Activated CD8-positive, alpha-beta memory T cell treated with anti-CD3 and anti-CD28 coated beads for 1 hour (primary cell): ENCODE measurements at places on chromosomes 6 and 20.

GRCh38 chr20:38649275-38649891 lies 47.8 kb downstream of the ARHGAP40 start:
- no peak for DNase-seq

DNA sequence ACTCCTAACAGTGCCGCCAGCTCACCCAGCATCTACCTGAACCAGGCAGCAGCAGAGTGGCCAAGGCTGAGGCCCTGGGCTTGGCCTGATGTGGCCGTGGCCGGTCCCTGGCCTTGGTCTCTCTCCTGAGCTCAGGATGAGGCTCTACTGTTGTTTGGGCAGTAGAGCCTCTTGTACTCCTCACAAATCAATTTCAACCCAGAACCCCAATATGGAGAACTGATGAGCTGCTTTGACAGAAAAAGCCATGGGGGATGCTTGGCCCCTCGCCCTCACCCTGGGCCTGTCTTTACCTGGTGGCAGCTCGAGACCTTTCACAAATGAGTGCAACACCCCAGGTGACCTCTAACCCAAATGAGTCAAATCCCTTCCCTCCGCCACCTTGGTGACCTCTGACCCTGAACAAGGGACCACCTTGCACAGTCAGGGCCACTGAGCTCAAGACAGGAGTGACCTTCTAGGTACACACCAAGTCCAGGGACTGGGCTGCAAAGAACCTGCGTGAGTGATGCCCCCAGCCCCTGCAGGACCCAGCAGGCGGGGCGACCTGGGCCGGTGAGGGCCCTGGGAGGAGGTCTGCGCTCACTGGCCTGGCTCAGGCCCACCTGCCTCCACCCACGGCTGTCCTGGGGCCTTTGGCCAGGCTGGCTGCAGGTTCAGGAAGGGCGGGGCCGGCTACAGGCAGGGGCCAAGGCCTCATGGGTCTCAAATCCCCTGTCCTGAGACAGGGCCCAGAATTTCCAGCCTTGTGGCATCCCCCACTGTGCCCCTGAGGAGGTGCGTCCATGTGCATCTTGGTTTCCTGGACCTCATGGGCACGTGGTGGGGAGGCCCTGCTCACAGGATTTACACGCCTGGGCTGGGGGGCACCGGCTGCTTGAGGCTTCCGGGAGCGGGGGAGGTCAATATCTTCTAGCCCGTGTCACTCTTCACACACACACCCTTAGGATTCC lies 30.2 kb downstream of the PSMG4 start:
- DNase-seq, result no peak

DNA sequence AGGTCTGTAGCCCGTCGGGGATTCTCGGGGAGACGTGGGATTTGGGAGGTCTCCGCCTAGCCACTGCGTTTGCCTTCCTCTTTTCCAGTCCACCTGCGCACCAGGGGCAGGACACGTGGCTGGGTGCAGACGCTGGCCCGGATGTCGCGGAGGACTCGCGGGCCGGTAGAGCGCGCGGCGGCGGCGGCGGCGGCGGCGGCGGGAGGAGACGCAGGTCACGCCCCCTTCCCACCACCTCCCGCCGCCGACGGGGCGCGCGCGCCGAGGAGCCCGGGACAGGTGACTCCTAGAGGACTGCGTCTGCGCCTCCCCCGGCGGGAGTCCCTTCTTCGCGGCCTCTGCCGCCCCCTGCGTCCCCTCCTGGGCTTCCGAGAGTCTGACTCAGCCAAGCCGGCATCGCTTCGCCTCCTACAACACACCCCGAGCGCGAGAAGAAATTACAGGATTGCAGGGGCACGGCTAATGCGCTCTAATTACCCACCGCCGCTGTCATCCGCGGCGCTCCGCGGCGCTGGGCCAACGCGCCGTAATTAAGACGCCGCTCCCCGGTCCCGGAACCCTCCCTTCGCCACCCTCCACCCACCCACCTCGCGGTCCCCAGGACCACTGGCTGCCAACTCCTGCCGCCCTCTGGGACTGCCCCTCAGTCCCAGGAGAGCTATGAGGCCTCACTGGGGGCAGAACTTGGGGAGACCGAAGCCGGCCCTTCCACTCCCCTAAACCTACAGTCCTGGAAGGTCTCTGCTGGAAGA lies 124.5 kb downstream of the MRPL14 start:
- DNase-seq, result peak; percentile 24

DNA sequence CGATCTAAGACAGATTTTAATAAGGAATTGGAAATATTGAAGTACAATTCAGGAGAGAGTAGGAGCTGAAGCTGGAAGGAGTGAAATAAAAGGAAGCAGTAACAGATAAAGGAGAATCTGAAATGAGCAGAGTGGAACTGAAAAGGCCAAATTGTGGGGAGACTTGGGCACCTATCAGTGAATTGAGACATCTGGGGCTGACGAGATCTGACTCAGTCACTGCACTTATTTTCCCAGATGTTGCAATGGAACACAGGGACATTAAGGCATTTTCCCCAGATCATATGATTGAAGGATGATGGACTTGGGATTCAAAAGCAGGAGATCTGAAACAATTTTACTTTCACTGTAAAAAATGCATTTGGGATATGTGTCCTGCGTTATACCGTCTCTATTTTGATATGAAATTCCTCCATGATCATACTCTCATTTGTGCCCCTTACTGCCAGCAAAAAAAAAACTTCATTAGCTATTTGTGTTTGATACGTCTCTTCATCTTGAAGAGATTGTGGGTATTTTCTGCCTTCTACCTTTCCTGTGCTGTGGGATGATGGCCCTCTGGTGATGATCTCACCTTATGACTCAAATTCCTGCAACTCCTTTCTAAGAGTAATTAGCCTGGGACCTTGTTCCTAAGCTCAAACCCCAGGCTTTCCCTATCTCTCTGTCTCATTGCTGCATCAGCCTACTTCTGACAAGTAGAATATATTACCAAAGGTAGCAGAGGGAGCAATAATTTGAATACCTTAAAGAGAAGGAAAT lies 278.5 kb upstream of the MAN1A1 start:
- no peak for DNase-seq
